CD4-positive, alpha-beta T cell (primary cell): ENCODE measurements at places on chromosomes 7 and 10.

DNA sequence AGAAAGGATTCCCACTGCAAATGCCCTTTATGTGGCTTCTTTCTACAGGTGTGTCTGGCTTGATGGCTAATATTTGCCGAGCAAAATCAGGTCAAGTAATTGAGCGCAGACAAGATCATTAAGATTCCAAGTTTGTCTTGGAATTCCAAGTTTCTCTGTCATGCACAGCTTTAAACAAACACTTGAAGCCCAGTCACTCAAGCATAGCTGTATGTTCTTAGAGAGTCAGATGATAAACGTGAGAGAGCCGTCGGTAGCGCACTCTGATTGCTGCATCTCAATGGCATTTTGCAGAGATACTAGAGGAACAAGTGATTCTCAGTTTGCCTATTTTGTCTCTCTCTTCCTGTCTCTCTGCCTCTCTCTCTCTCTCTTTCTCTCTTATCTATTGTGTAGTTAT lies 658 bp downstream of the DMBT1 start:
- H3K27ac ChIP-seq, result no peak overlapping the region
- DNase-seq, result no peak
- no peak overlapping the region for H3K4me3 ChIP-seq

DNA sequence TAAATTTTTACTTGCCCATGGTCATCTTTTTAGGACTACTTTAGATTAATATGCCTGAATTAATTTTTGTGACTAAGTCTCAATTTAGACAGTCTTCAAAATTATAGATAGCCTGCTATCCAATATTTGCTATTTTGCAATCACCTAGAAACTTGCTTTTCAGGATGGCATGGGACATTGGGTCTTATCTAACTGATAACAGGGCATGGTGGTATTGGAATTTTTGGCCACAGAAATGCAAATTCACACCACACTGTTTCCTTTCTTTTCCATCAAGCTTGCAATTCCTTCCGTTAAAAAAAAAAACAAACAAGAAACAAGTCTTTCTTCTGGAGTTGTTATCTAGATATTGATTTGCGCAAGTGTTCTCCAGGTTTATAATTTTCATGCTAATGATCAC lies 8.8 kb downstream of the ARL5B start:
- peaks cover 37% of the 10 kb centered on the region for H3K36me3 ChIP-seq
- no peak for DNase-seq
- peaks cover 9% of the 10 kb centered on the region for H3K4me1 ChIP-seq
- H3K4me3 ChIP-seq, result no peak overlapping the region
- H3K27me3 ChIP-seq, result no peaks in the 10 kb centered on the region

DNA sequence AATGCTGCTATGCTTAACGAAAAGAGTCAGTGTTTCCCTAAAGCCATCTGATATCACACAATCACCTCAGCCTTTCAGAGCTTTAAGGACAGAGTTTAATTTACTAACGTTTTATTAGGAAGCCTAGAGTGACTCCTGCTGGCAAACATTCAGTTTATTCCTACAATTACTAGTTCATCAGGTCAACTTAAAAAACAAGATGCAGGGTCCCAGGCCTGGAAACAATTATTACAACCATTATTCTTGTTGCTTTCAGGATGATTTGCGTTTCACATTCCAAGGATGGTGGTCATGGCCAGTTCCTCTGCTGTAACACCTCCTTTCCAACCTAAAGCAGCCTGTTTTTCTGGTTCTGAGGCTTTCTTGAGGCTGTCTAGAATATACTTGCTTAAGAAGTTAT lies 1.5 kb upstream of the FAM53B start:
- DNase-seq, result no peak
- no peaks in the 10 kb centered on the region for H3K27me3 ChIP-seq
- H3K4me1 ChIP-seq, result peaks cover 26% of the 10 kb centered on the region
- H3K4me3 ChIP-seq, result no peak overlapping the region

- no peak overlapping the region for H3K4me3 ChIP-seq
- H3K27ac ChIP-seq, result no peak overlapping the region
These were observed 435.8 kb downstream of the EXOC4 start for GRCh38 chr7:133688483-133689239.

GRCh38 chr10:72733989-72734388 lies 42.0 kb downstream of the MCU start:
- DNase-seq, result no peak
- no peak overlapping the region for H3K4me3 ChIP-seq
- no peaks in the 10 kb centered on the region for H3K4me1 ChIP-seq

DNA sequence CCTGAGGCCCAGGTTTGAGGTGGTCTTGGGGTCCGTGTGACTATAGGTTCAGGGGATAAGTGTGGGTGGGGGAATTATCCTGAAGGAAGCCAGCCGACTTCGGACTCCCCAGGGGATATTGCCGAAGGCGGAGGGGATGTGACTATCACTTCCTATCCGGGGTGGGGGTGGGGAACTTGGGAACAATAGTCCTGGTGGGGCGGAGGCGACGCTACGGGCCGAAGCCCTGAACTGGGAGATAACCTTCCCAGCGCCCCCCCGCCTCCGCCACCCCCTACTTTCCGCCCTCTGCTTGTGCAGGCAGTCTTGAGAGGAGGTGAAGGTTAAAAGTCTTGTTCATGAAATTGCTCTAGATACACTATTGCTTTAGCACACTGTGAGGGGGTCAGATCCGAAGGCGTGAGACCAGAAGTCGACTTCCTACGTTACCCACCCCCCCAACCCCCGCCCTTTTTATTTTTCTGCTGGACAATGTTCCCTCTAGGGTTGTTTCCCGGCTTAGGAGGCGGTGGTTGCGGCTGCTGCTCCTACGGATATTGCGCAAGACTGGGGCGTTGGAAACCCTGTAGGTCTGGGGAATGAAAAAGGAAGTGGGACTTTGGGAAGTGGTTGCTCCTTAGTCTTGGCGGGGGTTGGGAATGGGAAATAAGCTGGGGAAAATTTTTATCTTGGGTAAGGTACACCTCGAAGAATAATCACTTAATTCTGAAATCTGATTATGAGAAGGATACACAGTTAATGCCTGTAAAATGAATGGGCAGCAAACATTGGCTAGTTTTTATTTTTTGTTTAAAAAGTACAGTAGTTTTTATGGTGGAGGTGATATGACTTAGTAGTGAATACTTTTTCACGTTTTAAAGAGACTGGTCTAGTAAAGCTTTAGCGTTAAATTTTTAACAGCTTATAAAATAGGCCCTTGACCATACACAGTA lies 1.5 kb downstream of the PTPN12 start:
- no peak overlapping the region for H3K27ac ChIP-seq
- no peak for DNase-seq
- peaks cover 19% of the 10 kb centered on the region for H3K4me1 ChIP-seq
- H3K36me3 ChIP-seq, result no peaks in the 10 kb centered on the region
- H3K4me3 ChIP-seq, result peak overlapping the region; percentile 79

DNA sequence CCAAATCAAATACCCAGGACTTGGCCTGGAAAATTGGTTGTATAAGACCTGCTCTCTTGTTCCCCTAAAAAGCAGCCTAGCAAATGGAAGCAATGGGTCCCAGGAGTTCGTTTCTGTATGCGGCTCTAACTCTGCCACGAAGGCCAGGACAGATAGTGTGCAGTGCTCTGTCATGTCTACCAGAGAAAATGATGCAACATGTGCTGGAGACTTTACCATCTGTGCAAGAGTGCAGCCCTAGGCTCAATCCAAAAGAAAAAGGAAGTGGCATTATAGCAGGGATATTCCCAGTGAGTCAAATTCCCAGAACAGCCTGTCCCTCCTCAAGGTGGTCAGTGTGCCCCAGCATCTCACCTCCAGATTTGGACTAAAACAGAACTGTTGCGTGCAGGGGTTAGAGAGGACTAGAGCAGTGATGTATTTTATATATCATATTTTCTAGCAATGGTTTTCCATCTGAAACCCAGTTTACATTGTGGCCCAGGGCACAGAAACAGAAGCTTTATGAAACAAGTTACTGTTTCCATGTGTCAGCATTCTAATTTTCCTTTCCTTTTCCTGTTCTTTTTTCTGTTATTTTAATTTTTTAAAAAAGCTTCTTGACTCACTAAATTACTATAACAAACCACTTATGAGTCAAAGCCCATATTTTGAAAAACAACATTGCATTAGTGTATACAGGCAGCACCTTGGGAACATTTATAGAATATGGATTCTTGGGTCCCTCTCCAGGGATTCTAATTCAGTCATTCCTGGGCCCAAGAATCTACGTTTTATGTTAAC lies 311.2 kb downstream of the RNLS start:
- no peak overlapping the region for H3K27ac ChIP-seq
- no peak for DNase-seq
- no peak overlapping the region for H3K4me3 ChIP-seq
- no peaks in the 10 kb centered on the region for H3K36me3 ChIP-seq
- no peaks in the 10 kb centered on the region for H3K27me3 ChIP-seq

GRCh38 chr7:158016180-158017097 lies 571.2 kb downstream of the PTPRN2 start:
- peaks cover 6% of the 10 kb centered on the region for H3K27me3 ChIP-seq
- no peaks in the 10 kb centered on the region for H3K4me1 ChIP-seq
- no peaks in the 10 kb centered on the region for H3K36me3 ChIP-seq

DNA sequence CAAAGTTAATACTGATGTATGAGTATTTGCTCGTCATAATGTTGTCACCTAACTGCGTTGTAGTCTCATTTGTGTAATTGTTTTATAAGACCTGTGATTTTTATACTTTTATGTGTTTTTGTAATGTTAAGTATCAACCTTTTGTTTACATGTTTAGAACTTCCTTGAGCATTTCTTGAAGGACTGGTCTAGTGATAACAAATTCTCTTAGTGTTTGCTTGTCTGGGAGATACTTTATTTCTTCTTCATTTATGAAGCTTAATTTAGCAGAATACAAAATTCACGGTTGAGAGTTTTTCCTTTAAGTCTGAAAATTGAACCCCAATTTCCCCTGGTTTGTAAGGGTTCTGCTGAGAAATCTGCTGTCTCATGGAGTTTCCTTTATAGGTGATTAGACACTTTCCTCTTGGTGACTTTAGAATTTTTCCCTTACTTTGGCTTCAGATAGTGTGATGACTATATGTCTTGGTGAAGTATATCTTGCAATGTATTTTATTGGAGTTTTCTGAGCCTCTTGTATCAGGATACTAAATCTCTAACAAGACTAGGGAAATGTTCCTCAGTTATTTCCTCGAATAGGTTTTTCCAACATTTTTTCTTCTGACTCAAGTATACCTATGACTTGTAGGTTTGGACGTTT lies 154.9 kb downstream of the WDR11 start:
- H3K4me1 ChIP-seq, result no peaks in the 10 kb centered on the region
- no peak overlapping the region for H3K27ac ChIP-seq
- H3K36me3 ChIP-seq, result no peaks in the 10 kb centered on the region
- DNase-seq, result no peak

- no peaks in the 10 kb centered on the region for H3K27me3 ChIP-seq
- no peak overlapping the region for H3K4me3 ChIP-seq
- H3K27ac ChIP-seq, result no peak overlapping the region
These were observed 56.3 kb upstream of the YAE1 start for GRCh38 chr7:39509912-39510311.

DNA sequence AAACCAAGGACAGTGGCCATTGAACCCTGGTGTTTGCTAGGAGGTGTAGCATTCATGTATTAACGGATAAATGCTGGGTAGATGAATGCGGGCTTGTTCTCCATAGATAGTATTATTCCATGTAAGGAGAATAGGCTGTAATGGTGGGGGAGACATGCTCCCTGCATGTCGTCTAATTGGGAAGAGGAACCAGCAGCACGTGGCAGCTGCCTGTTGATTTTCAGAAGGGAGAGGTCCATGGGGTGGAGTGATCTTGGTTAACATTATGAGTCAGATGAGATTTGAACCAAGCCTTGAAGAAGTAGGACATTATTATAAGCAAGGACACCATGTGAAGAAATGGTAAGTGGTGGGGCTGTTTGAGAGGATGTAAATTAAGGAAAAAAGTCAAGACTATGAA lies 112.5 kb downstream of the WNT2 start:
- DNase-seq, result no peak
- no peak overlapping the region for H3K4me3 ChIP-seq
- no peaks in the 10 kb centered on the region for H3K36me3 ChIP-seq
- H3K4me1 ChIP-seq, result no peaks in the 10 kb centered on the region
- no peak overlapping the region for H3K27ac ChIP-seq

GRCh38 chr10:35397953-35398352 lies 61.6 kb downstream of the CCNY start:
- H3K27me3 ChIP-seq, result no peaks in the 10 kb centered on the region
- no peak for DNase-seq
- H3K4me3 ChIP-seq, result no peak overlapping the region
- H3K36me3 ChIP-seq, result no peaks in the 10 kb centered on the region
- no peak overlapping the region for H3K27ac ChIP-seq
